Glutamatergic neuron (in vitro differentiated cells): ENCODE measurements at places on chromosomes 1 and 21.

- no peak for DNase-seq
Measured at GRCh38 chr1:198493329-198493728, 47.2 kb downstream of the ATP6V1G3 start.

DNA sequence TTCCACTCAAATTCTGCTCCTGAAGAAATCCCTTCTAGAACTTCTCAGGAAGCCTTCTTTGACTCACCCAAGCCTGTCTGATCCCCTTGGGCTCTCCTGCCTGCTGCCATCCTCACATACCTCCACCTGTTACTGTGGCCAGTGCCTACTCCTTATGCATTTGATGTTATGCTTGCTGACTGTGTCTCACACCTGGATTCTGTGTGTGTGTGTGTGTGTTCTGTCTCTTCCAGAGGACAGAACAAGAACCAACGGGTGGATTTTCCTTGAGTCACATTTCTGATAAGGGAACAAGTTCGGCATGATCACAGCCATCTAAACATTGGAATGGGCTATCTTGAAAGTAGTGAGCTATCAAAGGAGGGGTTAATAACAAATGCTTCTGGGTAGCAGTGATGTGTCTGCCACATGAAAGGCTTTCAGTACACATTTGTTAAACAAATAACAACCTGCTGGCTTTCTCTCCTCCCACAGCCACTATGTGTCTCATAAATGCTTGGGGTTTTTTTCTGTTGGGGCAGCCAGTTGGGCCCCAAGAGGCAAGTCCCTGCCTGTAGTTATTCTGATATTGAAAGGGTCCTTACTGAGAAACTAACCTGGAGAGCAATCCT lies 8.9 kb upstream of the GPR37L1 start:
- DNase-seq = no peak

DNA sequence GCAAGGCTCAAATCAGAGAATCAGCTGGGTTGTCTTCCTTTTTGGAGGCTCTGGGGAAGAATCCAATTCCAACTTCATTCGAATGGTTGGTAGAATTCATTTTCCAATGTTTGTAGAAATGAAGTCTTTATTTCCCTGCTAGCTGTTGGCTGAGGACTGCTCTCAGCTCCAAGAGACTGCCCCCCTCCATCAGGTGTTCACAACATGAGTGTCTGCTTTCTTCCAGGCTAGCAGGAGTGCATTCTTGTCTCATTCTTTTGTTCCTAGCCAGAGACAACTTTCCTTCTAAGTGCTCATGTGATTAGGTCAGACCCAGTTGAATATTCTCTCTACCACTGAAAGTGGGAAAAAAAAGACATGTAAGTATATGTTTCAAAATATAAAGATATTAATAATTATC lies 95.2 kb downstream of the HLX start:
- DNase-seq = no peak

DNA sequence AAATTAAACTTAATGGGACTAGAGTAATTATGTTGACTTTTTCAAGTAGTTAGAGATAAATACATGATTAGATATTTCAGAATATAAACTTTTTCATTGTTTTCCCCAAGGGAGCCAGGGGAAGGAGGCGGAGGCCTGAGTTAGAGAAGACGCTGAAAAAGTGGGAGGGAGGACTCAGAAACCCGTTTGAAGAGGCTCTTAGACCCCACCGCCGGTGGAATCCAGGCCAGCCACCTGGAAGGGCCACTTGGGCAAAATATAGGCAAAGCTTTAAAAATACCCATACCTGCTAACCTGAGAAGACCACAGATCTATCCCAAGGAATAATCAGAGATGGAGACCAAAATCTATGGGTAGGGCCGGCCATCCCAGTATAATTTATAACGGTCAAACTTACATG lies 242.6 kb downstream of the PTPRU start:
- no peak for DNase-seq

- DNase-seq = no peak
Measured at GRCh38 chr1:208112401-208112800, 131.8 kb downstream of the PLXNA2 start.

- no peak for DNase-seq
Measured at GRCh38 chr21:28953247-28953646, 39.4 kb downstream of the LTN1 start.

DNA sequence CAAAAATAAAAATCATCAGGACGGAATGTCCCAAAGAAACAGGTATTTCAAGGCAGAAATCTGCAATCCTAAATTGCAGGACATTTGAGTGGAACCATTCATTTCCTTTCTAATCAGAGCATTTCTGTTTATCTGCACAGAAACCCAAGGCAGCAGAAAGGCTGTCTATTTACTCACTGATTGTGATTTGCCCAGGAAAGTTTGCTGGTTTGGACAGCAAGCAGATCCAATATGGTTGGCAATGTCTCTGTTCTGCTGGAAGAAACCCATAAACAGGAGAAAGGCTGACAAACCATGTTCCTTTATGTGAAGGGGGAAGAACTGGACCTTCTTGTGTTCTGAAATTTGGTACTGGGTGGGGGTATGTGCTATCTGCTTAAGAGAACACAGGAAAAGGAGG lies 120.1 kb downstream of the CLIC6 start:
- DNase-seq = no peak

GRCh38 chr1:155873860-155874259 lies 14.5 kb downstream of the SYT11 start:
- DNase-seq = no peak

- DNase-seq = no peak
Measured at GRCh38 chr1:75127916-75128717, 6.1 kb upstream of the LHX8 start.

GRCh38 chr1:3035563-3036446 lies 14.5 kb downstream of the ACTRT2 start:
- no peak for DNase-seq

GRCh38 chr1:59431566-59432294 lies 134.8 kb downstream of the FGGY start:
- no peak for DNase-seq

DNA sequence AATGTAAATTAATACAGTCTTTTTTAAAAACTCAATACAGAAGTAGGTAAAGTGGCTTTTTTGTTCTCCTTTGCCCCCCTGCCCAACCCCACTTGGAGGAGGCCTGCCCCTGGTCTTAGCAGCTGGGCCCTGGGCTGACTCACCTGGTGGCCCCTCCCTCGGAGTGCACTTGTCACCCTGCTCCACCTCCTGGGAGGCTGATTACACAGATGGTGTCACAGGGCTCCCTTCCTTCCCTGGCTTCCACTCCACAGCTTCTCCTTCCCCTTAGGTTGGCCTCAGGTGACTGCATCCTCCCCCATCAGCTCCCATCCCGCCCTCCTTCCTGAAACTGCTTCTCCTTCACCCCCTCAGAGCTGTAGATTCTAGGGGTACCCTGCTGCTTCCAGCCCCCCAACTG lies 11.7 kb upstream of the CAPN9 start:
- no peak for DNase-seq

DNA sequence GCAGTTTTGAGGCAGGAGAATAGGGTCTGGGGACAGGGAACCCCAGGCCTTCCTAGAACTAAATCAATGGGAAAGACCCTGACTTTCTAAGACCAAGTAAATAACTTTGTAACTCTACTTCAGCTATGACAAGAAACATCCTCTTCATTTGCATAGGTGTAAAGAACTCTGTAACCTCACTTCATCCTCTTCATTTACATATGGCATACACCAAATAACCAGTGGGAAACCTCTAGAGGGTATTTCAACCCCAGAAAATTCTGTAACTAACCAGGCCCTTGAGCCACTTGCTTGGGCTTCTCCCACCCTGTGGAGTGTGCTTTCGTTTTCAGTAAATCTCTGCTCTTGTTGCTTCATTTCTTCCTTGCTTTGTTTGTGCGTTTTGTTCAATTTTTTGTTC lies 495.6 kb downstream of the SIPA1L2 start:
- no peak for DNase-seq

DNA sequence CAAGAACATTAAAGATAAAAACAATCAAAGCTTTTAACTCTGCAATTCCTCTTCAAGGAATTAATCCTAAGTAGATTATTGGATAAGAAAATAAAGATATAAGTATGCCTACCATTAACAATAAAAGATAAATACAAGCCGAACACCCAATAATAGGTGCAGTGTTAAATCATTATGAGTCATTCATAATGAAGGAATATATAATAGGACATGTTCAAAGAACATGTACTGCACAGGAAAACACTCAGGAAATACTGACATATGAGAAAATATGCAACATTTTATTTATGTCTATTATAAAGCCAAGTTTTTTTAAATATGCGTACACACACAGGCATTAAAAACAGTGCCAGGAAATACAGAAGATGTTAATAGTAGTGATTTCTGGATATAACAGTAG lies 11.1 kb upstream of the EXO1 start:
- DNase-seq = no peak

DNA sequence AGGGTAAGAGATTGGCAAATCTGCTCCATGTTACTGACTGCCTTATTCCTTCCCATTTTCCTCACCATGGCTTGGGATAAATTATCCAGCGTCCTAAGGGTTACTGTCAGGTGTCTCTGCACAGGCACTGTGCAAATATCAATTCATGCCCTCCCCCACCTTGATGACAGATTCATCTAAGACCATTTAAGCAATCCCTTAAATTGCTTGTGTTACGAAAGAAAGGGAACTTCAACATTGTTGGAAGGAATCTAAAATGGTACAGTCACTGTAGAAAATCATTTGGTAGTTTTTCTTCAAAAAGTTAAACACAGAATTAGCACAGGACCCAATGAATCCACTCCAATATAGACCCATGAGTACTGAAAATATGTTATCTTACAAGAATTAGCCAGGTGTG lies 17.6 kb upstream of the MTARC2 start:
- DNase-seq = no peak

GRCh38 chr1:212622467-212622866 lies 13.9 kb downstream of the ATF3 start:
- DNase-seq = no peak

GRCh38 chr1:38284953-38285352 lies 238.4 kb upstream of the POU3F1 start:
- no peak for DNase-seq

DNA sequence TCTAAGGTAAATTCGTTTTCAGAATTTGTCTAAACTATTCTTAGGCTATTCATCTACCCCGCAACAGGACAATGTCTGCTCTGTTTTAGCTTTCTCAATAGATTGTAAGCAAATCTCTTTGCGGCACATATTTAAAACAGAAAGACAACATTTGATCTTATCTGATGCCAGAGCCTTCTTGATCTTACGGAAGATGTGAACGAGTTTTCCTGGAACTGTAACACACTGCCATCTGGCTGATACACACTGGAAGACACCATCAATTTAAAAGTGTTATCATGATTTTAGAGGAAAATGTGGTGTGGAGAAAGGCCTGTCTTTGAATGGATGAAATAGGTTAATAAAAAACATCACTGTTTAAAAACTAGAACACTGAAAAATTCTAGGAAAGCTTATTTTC lies 36.1 kb downstream of the COA6 start:
- DNase-seq = no peak

- DNase-seq = no peak
Measured at GRCh38 chr1:88800382-88801051, 90.8 kb downstream of the GTF2B start.

- DNase-seq = no peak
Measured at GRCh38 chr1:234710936-234711724, 101.2 kb upstream of the IRF2BP2 start.

DNA sequence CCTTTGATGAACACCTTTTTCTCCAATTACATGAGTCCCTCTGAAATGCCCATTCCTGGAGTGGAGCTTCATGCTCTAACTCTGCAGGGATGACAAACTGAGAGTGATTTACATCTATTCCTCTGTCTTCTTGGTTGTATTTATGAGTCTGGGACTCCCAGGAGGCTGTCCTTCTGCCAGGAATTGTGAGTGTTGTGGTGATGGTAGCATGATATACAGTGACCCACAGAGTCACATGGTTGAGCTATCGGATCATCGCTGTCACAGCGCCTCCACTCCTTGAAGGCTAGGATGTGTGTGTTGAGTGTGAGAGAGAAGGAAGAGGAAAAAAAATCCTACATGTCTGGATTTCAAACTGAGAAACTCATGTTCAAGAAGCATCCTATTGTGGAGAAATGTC lies 163.4 kb upstream of the CACNA1E start:
- DNase-seq = no peak

DNA sequence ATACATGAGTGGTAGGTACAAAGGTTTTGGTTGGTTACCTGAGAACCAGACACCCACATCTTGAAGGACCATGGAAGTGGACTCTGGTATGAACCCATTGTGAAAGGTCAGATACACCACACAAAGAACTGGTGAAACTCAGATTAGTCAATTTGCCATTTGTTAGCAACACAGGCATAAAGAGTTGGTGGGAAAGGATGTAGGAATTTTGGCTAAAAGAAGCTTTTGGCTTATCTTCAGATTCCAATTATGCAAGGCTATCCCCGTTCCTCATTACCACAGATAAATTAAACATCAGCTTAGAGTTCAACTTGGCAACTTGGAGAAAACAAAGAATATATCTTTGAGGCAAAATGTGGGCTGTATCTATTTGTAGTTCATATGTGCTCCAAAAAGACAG lies 87.0 kb upstream of the IRF2BP2 start:
- DNase-seq = no peak

GRCh38 chr21:41703857-41704501 lies 62.9 kb downstream of the RIPK4 start:
- no peak for DNase-seq

- DNase-seq = peak; percentile 82
Measured at GRCh38 chr1:18583326-18583941, 47.2 kb upstream of the PAX7 start.

GRCh38 chr1:218498056-218498938 lies 153.2 kb downstream of the TGFB2 start:
- no peak for DNase-seq

- DNase-seq = no peak
Measured at GRCh38 chr1:220999872-221000863, 120.9 kb downstream of the HLX start.

DNA sequence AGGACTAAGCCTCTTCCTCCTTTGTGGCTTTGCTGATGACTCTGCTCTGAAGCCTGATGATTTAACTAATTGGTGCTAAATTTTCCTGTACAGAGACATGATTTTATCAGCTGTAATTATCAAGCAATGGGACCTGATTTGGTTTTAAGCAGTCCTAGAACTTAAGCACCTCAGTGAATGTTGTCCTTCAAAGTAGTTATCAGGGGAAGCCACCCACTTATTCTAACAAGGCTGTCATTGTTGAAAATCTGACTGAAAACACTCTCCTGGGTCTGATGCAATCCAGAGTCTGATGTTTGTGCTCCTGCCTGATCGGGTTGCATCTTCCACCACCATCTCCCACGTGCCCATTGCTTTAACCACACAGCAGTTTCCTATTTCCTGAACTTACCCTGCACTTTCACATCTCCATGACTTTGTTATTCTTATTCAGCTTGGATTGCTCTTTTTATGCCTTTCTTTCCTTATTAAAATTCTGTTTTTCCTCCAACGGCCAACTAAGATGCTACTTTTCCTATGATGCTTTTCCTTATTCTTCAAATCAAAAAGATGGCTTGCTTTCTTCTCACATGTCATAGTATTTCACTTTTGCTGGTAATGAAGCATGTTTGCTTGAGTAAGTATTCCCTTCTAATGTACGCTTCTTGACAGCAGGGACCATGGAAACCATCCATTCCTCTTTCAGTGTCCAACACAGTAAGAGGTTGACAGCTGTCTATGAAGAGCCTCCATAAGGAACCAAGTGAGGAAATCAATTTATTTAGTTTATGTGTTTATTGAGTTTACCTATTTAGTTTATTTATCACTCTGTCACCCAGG lies 55.0 kb downstream of the S1PR1 start:
- no peak for DNase-seq

GRCh38 chr1:117389284-117389683 lies 22.0 kb downstream of the MAN1A2 start:
- peak; percentile 14 for DNase-seq

GRCh38 chr21:45427331-45428271 lies 22.6 kb downstream of the COL18A1 start:
- no peak for DNase-seq
